ENCODE measurements at places on chromosomes 5 and 9. TPM values are rescaled to one million over a fixed set of nuclear protein-coding genes. Genes with fewer than 3 reads are reported as not detected.

PCDHA9 gene
- total RNA-seq: 0.44 TPM

FAM193B gene
- 51.0 TPM for total RNA-seq

SMIM33 gene
- total RNA-seq: not detected

CDC20B gene
- not detected for total RNA-seq

CCDC152 gene
- total RNA-seq: 0.48 TPM

ZNF79 gene
- 15.4 TPM for total RNA-seq

Measured in omental fat pad (tissue), 4 donors.